ENCODE measurements at places on chromosomes 4 and X.

GRCh38 chrX:29470030-29470429 is 745.3 kb upstream of the MAGEB2 start:
- no peak for DNase-seq

DNA sequence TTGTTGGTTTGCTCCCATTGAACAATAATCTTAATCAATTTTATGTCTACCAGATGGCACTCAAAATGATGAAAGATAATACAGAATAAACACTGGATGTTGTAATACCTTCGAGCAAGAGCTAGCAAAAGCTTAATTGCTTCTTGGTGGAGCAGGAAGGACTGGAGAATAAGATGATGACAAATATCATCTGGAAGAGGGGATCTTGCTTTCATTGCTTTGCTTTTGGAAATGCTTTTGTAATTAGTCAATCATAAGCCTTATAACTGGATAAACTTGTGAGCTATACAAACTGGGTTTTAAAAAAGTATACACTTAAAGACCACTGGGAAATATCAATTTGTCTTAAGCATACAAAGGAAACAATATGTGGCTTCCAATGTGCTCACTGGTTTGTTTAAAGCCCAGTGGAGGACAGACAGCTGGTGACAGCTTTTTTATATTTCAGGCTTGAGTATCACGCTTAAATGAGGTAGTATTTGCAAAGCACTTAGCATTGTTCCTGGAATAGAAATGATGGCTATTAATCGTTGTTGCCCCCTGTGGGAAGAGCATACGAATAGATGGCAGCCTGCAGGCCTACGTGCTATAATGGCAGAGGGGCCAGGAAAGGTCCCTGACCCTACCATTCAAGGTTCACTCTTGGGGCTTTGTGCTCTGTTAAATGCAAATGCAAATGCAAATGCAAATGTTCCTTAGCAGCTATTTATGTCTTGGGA is 61.2 kb downstream of the TMEM150C start:
- DNase-seq = no peak

GRCh38 chr4:176671532-176671931 is 121.2 kb downstream of the VEGFC start:
- no peak for DNase-seq

- DNase-seq = no peak
Observed at GRCh38 chr4:102563000-102563399, 61.8 kb downstream of the NFKB1 start.

- no peak for DNase-seq
Observed at GRCh38 chrX:38233891-38234667, 13.4 kb upstream of the SRPX start.

GRCh38 chrX:126167560-126167959 is 1.5 kb upstream of the DCAF12L2 start:
- DNase-seq = no peak

GRCh38 chr4:16253127-16253960 is 27.1 kb upstream of the TAPT1 start:
- DNase-seq = no peak

- no peak for DNase-seq
Observed at GRCh38 chr4:829761-830600, 4.1 kb upstream of the CPLX1 start.

- DNase-seq = no peak
Observed at GRCh38 chrX:42804524-42804923, 26.6 kb upstream of the PPP1R2C start.

GRCh38 chr4:31598639-31599038 is 878.5 kb downstream of the PCDH7 start:
- DNase-seq = no peak

- DNase-seq = no peak
Observed at GRCh38 chr4:98166025-98166730, 22.9 kb upstream of the STPG2 start.

DNA sequence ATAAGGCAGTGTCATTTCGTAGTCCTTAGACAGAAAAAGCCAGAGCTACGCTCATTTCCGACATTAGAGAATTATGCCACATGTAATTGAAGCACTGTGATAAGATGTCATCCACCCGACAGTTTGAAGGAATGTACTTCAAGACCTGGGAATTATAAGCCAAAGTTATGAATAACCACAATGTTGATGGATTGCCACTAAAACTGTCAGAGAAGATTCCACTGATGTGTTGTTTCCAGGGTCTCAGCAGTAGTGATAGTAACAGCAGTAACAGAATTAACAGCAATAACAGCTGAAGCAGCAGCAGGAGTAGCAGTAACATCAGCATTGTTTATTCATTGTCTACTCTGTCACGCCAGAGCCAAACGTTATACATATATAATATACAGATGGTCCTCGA is 24.7 kb downstream of the RAB33A start:
- no peak for DNase-seq

DNA sequence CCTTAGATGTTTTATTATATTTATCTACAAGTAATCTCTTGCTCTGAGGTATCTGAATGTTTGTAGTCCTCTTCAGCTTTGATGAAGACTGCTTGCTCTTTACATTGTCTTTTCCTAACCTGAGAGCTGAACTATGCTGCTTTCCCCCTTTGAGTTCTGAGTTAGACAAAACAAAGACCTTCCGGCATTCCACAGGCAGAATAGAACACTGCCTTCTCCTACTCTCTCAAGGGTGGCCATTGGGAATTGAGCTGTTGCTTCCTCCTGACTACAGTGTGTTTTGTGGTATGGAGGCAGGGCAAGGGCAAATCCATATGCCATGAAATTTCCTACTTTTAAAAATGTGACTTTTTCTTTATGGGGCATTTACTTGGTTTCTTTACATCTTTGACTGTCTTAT is 841.0 kb downstream of the FAM133A start:
- DNase-seq = no peak

GRCh38 chrX:55336176-55336575 is 71.5 kb upstream of the PAGE3 start:
- no peak for DNase-seq

- no peak for DNase-seq
Observed at GRCh38 chr4:86048426-86048825, 311.4 kb downstream of the MAPK10 start.

- DNase-seq = no peak
Observed at GRCh38 chr4:153780876-153781275, 8.0 kb downstream of the SFRP2 start.

DNA sequence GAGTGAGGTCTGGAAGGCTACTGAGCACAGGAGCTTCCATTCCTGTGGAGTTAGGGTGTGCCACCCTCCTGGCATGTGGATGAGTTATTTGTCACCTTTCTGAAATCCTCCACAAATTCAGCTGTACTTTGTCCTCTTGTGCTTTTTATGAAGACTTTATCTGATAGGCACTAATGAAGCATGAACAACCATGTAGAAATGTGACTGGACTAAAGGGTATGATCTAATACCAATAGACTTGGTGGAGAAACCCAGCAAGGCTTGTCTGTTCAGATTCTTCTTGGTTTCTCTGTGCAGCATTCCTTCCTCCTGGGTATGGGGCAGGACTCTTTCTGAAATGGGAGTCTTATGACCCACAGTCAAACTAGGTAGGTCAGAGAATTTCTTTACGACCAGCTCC is 9.6 kb downstream of the NBDY start:
- no peak for DNase-seq

- no peak for DNase-seq
Observed at GRCh38 chr4:126583509-126583908, 1049.2 kb upstream of the INTU start.

DNA sequence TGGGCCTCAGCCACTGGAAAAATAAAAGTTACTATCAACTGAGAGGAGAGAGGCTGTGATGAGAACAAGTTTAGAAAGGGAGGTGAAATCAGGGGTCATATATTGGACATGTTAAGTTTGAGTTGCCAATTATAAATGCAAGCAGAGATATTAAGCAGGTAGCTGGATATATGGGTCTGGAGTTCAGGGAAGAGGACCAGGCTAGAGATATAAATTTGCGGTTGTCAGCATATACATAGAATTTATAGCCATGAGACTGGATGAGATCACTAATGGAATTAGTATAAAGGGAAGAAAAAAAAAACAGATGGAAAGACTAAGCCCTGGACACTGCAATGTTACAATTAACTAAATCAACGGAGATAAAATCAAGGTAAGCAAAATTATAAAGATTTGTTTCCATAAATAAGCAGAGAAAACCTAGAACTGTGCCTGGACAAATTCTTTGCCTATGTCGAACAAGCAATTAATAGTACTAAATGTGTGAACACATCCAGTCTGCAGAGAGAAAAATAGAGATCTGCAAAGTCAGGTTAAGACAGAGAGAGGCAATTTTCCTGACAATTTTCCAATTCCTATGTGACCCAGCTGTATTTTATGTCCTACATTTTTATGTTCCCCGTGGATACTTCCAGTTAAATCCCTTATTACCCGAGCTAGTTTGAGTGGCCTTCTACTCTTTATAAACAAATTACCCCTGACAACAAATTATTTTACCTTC is 265.4 kb downstream of the GASK1B start:
- no peak for DNase-seq

- DNase-seq = no peak
Observed at GRCh38 chr4:6324999-6325787, 55.5 kb downstream of the WFS1 start.

DNA sequence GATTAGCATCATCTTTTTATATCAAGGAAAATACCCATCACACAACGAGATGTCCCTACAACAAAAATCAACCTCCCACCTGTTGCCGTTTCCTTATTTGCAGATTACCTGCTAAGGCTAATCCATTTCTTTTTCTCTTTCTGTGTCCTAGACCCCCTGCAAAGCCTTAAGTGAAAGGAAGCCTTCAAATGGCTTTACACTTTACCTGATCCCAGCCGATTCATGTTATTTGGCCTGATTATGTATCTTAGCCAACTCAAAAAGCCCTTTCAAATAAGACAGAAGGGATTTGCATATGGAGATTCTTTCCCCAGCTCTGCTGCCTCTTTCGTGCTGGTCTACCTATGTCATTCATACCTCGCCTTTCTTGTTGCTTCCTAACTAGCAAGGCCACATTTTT is 14.4 kb downstream of the ABCG2 start:
- DNase-seq = no peak

GRCh38 chr4:53132132-53132891 is 233.5 kb downstream of the SCFD2 start:
- no peak for DNase-seq

DNA sequence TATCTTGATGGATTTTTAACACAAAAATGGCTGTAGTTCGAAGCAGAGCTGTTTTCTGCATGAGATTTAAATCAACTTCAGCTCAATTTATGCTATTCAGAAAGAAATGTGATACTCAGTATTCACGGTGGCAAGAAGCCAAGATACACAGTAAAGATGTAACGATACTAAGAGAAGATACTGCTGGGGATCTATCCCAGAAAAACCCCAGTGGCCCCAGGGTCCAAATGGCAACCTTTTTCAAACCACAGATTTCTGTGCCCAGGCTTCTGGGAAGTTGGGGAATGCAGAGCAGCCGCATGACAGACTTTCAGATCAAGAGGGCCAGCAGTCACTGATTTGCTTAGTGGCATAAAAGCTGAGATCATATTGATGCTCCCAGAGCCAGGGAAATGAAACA is 353.9 kb downstream of the AFF2 start:
- no peak for DNase-seq

- no peak for DNase-seq
Observed at GRCh38 chr4:128283071-128283470, 4.5 kb downstream of the PGRMC2 start.
